ENCODE measurements at places on chromosomes 1 and 21. TPM values are rescaled to one million over a fixed set of nuclear protein-coding genes. Genes with fewer than 3 reads are reported as not detected.

DCDC2B gene
- not detected for total RNA-seq

LAD1 gene
- total RNA-seq, result 20.7 TPM

SELENBP1 gene
- 51.1 TPM for total RNA-seq

CLDN17 gene
- not detected for total RNA-seq

TPTE gene
- not detected for total RNA-seq

RIPK4 gene
- total RNA-seq, result 14.7 TPM

TENT5C gene
- total RNA-seq, result 0.23 TPM

SMIM1 gene
- 12.1 TPM for total RNA-seq

CFAP107 gene
- total RNA-seq, result not detected

- peaks cover 28% of the 10 kb centered on the region for H3K4me1 ChIP-seq
- no peak overlapping the region for H3K4me3 ChIP-seq
- DNase-seq, result no peak
- H3K27ac ChIP-seq, result no peak overlapping the region
- H3K36me3 ChIP-seq, result no peaks in the 10 kb centered on the region
Measured at GRCh38 chr21:18776936-18777335, 373.4 kb upstream of the TMPRSS15 start.

GRCh38 chr1:213829780-213830179 is 158.0 kb upstream of the PROX1 start:
- H3K4me1 ChIP-seq, result no peaks in the 10 kb centered on the region
- peaks cover 5% of the 10 kb centered on the region for H3K27me3 ChIP-seq
- DNase-seq, result no peak
- no peak overlapping the region for H3K27ac ChIP-seq

DNA sequence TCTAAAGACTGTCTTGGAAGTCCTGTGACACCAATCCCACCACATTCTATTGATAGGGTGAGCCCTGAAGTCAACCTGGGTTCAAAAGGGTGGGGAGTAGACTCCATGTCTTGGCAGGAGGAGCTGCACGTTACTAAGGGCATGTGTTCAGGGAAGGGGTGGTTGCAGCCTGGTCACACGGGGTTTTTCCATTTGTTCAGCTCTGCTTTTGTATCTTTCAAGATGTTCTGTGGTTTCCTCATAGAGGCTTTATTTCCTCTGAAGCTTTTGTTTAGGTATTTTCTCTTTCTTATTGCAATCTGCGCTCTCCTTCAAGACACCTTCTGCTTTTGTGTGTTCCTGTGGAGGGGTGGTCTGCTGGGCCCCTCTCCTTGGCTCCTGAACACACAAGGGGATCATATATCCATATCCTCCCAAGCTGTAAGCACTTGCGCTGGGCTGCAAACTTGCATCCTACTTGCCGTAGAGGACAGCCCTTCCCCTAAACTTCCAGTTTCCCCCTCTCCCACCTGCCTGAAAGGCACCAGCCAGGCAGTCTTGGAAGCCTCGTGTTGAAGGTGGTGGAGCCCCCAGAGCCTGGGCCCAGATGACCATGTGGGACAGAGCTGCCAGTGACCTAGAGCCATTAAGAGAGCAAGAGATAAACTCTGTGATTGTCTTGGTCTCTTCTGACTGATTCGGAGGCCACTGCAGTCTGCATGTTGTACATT is 62.5 kb upstream of the TRAPPC10 start:
- H3K4me3 ChIP-seq, result no peak overlapping the region
- DNase-seq, result no peak
- no peaks in the 10 kb centered on the region for H3K27me3 ChIP-seq

DNA sequence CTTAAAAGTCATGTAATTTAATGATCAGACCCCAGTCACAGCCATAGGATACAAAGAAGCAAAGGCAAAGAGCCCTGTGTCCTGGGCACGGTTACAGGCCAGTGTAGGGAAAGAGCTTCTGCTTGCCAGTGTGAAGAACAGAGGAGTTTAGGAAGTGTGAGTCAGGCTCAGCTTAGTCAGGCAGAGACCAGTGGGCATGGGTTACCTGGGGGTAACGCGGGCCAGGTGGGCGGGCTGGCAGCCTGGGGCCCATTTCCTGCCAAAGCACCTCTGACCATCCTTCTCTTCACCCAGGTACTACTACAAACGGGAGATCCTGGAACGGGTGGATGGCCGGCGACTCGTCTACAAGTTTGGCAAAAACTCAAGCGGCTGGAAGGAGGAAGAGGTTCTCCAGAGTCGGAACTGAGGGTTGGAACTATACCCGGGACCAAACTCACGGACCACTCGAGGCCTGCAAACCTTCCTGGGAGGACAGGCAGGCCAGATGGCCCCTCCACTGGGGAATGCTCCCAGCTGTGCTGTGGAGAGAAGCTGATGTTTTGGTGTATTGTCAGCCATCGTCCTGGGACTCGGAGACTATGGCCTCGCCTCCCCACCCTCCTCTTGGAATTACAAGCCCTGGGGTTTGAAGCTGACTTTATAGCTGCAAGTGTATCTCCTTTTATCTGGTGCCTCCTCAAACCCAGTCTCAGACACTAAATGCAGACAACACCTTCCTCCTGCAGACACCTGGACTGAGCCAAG is 4.7 kb downstream of the ELF3 start:
- peak overlapping the region; percentile 87 for H3K27ac ChIP-seq
- H3K36me3 ChIP-seq, result peaks cover 12% of the 10 kb centered on the region
- peak overlapping the region; percentile 44 for H3K4me3 ChIP-seq
- peaks cover 79% of the 10 kb centered on the region for H3K4me1 ChIP-seq
- no peaks in the 10 kb centered on the region for H3K27me3 ChIP-seq

DNA sequence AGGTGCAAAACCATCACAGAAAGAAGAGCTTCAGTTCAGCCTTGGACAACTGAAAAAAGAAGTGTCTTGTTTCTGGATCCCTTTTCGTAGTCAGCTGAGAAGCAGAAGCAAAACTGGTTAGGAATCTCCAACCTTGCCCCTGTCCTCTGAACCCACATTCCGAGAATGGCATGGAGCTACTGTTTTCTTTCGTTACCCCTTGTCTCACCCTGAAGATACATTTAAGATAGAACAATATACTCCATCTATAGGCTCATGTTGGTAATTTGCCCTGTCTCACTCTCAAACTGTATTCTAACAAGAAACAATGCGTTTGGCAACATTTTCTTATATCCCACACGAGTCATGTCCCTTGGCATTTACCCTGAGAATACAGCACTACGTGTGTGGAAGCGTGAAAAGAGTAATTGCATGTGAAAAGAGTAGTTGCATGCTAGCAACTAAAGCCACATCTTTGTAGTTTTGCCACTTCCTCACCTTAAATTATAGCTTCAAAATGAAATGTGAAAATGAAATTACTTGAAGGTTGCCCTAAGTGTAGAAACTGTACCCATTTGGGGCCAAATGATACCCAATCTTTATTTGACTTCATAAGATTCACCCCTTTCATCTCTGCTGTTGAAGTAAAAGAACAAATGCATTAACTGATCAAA is 5.3 kb downstream of the SLAMF7 start:
- no peaks in the 10 kb centered on the region for H3K36me3 ChIP-seq
- peaks cover 9% of the 10 kb centered on the region for H3K4me1 ChIP-seq
- peaks cover 4% of the 10 kb centered on the region for H3K27me3 ChIP-seq
- DNase-seq, result no peak
- H3K27ac ChIP-seq, result no peak overlapping the region

DNA sequence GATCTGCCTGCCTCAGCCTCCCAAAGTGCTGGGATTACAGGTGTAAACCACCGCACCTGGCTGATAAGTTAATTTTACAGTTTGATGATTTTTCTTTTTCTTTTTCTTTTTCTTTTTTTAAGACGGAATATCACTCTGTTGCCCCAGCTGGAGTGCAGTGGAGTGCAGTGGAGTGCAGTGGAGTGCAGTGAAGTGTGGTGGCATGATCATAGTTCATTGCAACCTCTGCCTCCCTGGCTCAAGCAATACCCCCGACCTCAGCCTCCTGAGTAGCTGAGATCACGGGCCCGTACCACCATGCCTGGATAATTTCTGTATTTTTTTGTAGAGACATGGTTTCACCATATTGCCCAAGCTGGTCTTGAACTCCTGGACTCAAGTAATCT is 84.4 kb upstream of the CXADR start:
- H3K4me1 ChIP-seq, result no peaks in the 10 kb centered on the region
- no peak overlapping the region for H3K4me3 ChIP-seq
- DNase-seq, result no peak
- no peaks in the 10 kb centered on the region for H3K27me3 ChIP-seq
- no peaks in the 10 kb centered on the region for H3K36me3 ChIP-seq
- H3K27ac ChIP-seq, result no peak overlapping the region

- peak overlapping the region; percentile 94 for H3K4me3 ChIP-seq
- peak overlapping the region; percentile 98 for H3K27ac ChIP-seq
- H3K4me1 ChIP-seq, result peaks cover 41% of the 10 kb centered on the region
- no peaks in the 10 kb centered on the region for H3K27me3 ChIP-seq
- DNase-seq, result no peak
Measured at GRCh38 chr1:201982082-201982622, 296 bp upstream of the RNPEP start.

- H3K4me1 ChIP-seq, result no peaks in the 10 kb centered on the region
- no peaks in the 10 kb centered on the region for H3K36me3 ChIP-seq
- no peak overlapping the region for H3K4me3 ChIP-seq
- peaks cover 11% of the 10 kb centered on the region for H3K27me3 ChIP-seq
- DNase-seq, result no peak
- no peak overlapping the region for H3K27ac ChIP-seq
Measured at GRCh38 chr1:11534846-11535245, 55.9 kb downstream of the DISP3 start.

DNA sequence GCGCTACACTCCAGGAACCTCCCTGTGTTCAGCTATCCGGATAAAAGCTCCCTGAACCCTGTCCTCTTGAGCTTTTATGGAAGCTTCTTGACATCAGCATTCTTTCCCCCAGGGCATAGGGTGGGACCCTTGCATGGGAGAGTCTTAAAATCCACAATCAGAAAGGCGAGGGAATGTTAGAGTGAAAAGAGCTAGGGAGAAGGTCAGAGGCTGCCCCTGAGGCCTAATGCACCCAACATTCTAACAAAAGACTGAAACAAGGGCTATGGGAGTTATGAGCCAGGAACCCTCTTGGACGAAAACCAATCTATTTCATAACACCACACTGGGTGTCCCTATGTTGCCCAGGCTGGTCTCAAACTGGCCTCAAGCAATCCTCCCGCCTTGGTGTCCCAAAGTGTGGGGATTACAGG is 36.7 kb downstream of the NEK2 start:
- no peak for DNase-seq
- H3K4me1 ChIP-seq, result peaks cover 17% of the 10 kb centered on the region
- no peaks in the 10 kb centered on the region for H3K27me3 ChIP-seq

- peaks cover 37% of the 10 kb centered on the region for H3K27me3 ChIP-seq
- H3K4me1 ChIP-seq, result peaks cover 10% of the 10 kb centered on the region
- H3K27ac ChIP-seq, result no peak overlapping the region
- DNase-seq, result no peak
- no peak overlapping the region for H3K4me3 ChIP-seq
Measured at GRCh38 chr1:59978511-59978910, 51.9 kb upstream of the CYP2J2 start.

GRCh38 chr1:204080163-204080903 is 7.4 kb downstream of the SOX13 start:
- H3K4me1 ChIP-seq, result peaks cover 90% of the 10 kb centered on the region

DNA sequence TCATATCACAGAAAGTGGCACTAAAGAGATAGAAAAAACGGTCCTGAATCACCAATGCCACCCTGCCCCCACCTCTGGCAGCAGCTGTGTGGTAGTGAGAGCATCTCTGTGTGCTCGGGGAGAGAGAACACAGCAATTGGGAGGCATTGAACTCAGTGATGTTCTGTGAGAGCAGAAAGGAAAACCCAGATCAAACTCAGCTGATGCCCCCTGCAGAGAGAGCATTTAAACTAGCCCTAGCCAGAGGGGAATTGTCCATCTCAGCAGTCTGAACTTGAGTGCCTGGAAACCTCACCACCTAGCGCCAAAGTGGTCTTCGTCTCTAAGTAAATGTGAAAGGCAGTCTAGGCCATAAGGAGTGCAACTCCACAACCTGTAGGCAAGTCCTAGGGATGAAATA is 21.3 kb downstream of the SLC44A5 start:
- no peaks in the 10 kb centered on the region for H3K4me1 ChIP-seq
- H3K4me3 ChIP-seq, result no peak overlapping the region
- no peaks in the 10 kb centered on the region for H3K36me3 ChIP-seq
- H3K27me3 ChIP-seq, result peaks cover 4% of the 10 kb centered on the region
- no peak for DNase-seq

DNA sequence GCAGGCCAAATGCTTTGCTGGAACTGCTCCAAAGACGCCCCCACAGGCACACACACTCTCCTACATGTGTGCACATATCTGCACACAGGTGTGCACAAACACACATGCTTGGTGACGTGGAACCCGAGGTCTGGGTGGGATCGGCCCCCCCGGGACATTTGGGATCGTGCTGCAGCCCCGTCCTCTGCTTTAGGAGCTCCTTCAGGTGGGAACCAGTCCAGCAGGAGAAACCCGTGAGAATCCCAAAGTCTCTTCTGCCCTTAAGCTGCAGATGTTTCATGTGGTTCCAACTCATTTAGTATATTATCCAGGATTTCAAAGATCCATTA is 38.6 kb downstream of the UBE2G2 start:
- H3K4me3 ChIP-seq, result no peak overlapping the region
- DNase-seq, result peak; percentile 26
- peaks cover 12% of the 10 kb centered on the region for H3K4me1 ChIP-seq
- H3K36me3 ChIP-seq, result no peaks in the 10 kb centered on the region
- H3K27me3 ChIP-seq, result no peaks in the 10 kb centered on the region

- H3K27me3 ChIP-seq, result no peaks in the 10 kb centered on the region
- no peaks in the 10 kb centered on the region for H3K36me3 ChIP-seq
- H3K4me1 ChIP-seq, result no peaks in the 10 kb centered on the region
- H3K27ac ChIP-seq, result no peak overlapping the region
- no peak overlapping the region for H3K4me3 ChIP-seq
Measured at GRCh38 chr1:30038134-30039025, 685.0 kb downstream of the MATN1 start.

GRCh38 chr1:25893116-25893515 is 13.1 kb downstream of the STMN1 start:
- no peak overlapping the region for H3K4me3 ChIP-seq
- H3K4me1 ChIP-seq, result peaks cover 52% of the 10 kb centered on the region
- H3K36me3 ChIP-seq, result peaks cover 13% of the 10 kb centered on the region
- no peaks in the 10 kb centered on the region for H3K27me3 ChIP-seq
- no peak for DNase-seq
- H3K27ac ChIP-seq, result peak overlapping the region; percentile 82

DNA sequence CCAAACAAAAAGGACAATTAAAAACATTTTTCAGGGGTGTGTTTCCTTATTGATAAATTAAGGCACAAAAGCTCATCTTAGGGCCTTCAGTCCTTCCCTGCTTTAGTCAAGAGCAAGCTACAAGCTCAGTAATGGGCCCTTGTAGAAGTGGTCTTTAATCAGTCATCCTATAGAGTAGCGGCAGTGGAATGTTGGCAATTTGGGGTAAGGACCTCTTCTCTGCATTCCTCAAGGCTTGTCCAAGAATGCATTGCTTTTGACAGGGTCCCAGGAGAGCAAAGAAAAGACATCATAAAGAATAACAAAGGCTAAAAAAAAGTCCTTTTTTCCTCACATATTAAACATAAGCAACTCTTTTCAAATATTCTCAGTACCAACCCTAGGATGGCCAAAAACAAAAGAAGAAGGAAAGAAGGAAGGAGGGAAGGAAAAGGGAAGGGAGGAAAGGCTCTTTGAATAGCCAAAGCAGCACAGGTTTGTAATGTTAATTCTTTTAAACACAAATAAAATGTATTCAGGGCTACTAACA is 27.3 kb upstream of the CAMK1G start:
- H3K27me3 ChIP-seq, result no peaks in the 10 kb centered on the region
- H3K27ac ChIP-seq, result peak overlapping the region; percentile 78
- DNase-seq, result no peak
